ENCODE measurements at places on chromosomes 2 and 18.

DNA sequence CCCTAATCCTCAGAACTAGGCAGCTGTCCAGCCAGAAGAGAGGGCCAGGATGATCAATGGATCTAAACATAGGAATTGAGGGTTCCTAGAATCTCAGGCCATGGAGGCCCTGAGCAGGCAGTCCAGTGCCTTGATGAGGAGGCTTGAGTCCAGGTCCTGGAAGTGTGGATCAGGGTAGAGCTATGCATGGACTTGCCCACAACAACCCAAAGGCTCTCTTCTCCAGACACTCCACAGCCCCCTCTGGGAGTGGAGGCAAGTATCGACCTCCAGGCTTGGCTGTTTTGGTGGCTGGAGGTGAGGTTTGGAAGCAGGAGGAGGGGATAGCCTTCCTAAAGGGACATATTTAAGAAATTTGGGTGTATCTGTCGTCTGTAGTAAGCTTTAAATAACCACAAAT is 45.7 kb downstream of the NAPG start:
- no peak for DNase-seq

DNA sequence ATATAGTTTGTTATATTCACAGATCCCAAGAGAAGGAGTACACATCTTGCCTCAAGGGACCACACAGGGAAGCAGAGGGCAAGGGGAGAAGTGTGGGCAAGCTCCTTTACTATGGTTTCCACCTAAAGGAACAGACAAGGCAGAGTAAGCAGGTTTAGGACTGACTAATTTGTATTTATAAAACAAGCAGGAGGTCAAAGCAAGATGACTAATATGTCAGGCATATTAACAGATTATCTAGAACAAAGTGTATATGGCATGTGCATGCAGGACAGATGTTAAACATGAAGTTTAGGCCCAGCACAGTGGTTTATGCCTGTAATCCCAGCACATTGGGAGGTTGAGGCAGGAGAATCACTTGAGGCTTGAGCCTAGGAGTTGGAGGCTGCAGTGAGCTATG is 3.7 kb upstream of the LRP2 start:
- no peak for DNase-seq

DNA sequence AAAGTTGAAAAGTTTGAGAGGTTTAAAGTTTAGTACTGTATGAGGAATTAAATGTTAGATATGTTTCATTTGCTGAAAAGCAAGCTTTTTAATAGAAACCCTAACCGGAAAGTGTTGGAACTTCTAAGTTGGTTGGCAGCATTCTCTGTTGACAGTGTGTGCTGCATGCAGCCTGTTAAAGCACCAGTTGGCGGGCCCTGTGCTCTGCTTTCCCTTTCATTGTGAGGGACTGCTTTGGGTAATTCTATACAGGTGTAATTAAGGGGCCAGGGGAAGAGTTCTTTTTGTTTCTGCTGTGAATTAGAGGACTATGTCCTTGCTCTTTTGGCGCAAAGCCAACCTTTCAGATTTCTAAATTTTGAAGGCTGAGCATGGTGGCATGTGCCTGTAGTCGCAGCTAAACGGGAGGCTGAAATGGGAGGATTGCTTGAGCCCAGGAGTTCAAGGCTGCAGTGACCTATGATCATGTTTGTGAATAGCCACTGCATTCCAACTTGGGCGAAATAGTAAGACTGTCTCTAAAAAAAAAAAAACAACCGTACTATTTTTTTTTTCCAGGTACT is 20.1 kb downstream of the PLEKHB2 start:
- no peak for DNase-seq

DNA sequence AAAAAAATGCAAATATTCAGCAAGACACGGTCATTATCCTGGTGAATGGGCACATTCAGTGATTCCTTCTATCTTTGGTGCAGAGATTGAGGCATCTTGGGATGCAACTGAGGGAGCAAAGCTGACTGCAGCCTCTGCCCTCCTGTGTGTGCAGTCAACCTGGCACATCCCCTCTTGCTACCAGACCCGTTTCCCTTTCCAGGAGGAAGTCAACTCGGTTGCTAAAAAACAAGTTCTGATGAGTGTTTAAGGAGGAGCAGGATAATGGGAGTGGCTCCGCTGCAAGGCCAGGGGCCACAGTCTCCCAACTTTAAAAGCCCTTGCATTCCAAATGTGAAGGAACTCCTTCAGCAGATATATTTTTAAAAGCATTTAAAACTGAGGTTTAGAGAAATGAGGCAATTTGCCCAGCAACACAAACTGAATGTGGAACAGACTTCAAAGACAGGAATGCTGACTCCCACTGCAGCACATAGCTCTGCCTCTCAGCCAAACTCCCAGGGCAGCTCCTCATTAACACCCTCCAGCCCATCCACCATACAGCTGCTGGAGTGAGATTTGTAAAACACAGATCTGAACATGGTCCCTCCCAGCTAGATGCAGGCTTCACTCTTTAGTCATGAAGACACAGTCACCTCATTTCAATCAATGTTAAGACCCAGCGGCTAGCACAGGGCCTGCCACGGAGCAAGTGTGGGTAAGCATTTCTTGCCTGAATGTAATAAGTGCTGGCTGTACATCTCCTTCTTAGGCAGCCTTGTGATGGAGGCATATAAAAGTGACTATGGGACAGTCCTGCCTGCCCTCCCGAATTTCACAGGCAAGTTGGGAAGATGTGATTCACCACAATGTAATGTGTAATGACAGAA is 54.3 kb downstream of the VSNL1 start:
- DNase-seq, result no peak

DNA sequence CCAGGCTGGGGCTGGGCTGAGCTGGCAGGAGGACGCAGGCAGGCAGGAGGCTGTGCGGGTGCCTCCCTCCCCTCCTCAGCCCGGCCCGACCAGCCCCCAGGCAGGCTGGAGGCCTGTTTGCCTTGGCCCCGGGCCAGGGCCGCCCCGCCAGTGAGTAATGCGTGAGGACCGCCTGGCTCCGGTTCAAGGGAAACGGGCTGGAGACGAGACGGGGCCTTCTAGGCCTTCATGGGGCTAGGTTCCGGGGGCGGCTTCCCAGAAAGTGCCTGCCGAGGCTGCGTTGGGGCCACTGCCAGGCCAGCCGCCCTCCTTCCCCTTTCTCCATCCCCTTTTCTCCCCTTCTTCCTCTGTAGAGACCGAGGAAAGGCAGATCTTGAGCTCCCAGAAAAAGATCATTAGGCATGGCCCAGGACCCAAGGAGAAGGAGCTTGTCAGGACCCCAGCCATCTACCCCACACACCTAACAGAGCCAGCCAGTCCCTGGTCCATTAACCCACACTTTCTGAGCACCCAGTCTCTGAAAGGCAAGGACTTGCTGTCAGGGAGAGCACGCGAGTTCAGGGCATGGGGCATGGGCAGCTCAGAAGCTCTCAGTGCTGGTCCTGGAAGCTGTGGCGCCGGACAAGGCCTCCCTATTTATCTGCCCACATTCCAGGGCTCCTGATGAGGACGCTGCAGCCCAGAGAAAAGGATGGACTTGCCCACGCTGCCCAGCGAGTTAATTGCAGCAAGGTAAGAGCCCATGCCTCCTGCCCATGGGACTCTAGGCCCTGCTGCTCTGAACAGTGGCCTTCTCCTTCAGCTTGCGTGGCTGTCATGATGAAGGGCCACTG is 48.5 kb downstream of the SMAD7 start:
- DNase-seq, result no peak

Data from activated CD8-positive, alpha-beta memory T cell treated with anti-CD3 and anti-CD28 coated beads, Interleukin-2, amount 50 U/mL, for 4 hours (primary cell).